ENCODE measurements at places on chromosomes 4 and X.
A peak's percentile ranks its signal among the peaks of the same experiment; 100 is the strongest.

GRCh38 chrX:147680251-147680650 is 231.5 kb upstream of the FMR1 start:
- no peaks in the 10 kb centered on the region for H3K27me3 ChIP-seq
- no peak for DNase-seq
- H3K27ac ChIP-seq = no peak overlapping the region

GRCh38 chrX:133579631-133580030 is 164.3 kb upstream of the GPC4 start:
- H3K4me3 ChIP-seq = no peak overlapping the region
- H3K27ac ChIP-seq = no peak overlapping the region
- no peaks in the 10 kb centered on the region for H3K27me3 ChIP-seq
- DNase-seq = no peak

- H3K27me3 ChIP-seq = no peaks in the 10 kb centered on the region
- H3K4me3 ChIP-seq = no peak overlapping the region
- H3K36me3 ChIP-seq = no peaks in the 10 kb centered on the region
Observed at GRCh38 chr4:148114436-148114835, 327.8 kb downstream of the NR3C2 start.

DNA sequence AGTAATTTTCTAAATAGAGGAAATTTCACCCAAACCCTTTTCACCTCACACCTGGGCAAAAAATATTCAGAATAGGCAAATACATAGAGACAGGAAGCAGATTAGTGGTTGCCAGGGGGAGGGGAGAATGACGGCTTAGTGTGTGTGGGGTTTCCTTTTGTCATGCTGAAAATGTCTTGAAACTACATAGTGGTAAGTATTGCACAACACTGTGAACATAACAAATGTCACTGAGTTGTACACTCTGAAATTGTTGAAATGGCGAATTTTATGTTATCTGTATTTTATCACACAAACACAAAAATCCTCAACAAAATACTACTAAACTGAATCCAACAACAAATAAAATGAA is 60.7 kb upstream of the PLAC1 start:
- no peaks in the 10 kb centered on the region for H3K27me3 ChIP-seq
- no peaks in the 10 kb centered on the region for H3K4me1 ChIP-seq
- no peak overlapping the region for H3K27ac ChIP-seq
- H3K4me3 ChIP-seq = no peak overlapping the region
- H3K36me3 ChIP-seq = no peaks in the 10 kb centered on the region
- DNase-seq = no peak

- H3K27me3 ChIP-seq = no peaks in the 10 kb centered on the region
- DNase-seq = peak; percentile 41
- peak overlapping the region; percentile 32 for H3K27ac ChIP-seq
- no peaks in the 10 kb centered on the region for H3K4me1 ChIP-seq
- no peaks in the 10 kb centered on the region for H3K36me3 ChIP-seq
Observed at GRCh38 chrX:130173190-130173895, 1.6 kb downstream of the RAB33A start.
